ENCODE measurements at places on chromosomes 1 and 21. TPM values are rescaled to one million over a fixed set of nuclear protein-coding genes. Genes with fewer than 3 reads are reported as not detected.

- H3K36me3 ChIP-seq, result no peaks in the 10 kb centered on the region
- H3K4me3 ChIP-seq, result no peak overlapping the region
- no peak for DNase-seq
- no peaks in the 10 kb centered on the region for H3K27me3 ChIP-seq
These were observed 183.9 kb downstream of the C1orf94 start for GRCh38 chr1:34360574-34360973.

TFAP2E gene
- total RNA-seq, result not detected

DNA sequence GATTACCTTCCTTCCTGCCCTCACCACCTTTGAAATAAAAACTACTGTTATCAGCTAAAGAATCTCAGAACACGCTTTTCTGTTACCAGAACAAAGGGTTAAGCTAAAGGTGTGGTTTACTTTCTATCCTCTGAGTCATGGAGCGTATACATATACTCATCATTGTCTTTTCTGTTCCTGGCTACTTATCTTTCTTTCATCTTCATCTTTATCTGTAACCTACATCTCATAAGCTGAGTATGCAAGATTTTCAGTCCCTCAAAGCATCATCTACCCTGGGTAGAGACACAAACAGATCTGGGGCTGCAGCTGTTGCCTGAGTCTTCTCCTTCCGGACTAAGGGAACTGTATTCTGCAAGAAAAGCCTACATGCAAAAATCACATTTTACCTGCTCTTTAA is 75.6 kb downstream of the LMO4 start:
- no peaks in the 10 kb centered on the region for H3K27me3 ChIP-seq
- no peak overlapping the region for H3K4me3 ChIP-seq
- no peaks in the 10 kb centered on the region for H3K36me3 ChIP-seq

DNA sequence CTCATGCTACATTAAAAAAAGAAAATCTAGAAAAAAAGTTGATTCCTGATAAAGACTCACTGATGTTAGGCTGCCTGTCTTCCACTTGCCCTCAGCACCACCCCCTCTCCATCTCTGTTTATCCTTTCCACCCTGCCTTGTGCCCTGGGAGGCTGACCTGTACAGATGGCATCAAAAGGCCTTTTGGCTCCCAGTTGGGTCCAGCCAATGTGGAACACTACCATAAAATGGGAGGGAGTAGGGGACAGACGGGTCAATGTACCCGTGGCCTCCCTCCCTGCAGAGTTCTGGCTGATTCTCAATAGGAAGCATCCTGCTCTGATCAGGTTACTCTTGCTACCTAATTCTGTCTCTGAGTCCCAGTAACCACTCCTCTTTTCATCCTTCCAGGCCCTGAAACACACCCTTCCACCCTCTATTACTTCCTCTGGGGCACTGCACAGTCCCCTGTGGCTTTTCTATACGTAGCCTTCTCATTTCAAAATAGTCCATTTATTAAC is 300.0 kb downstream of the HHIPL2 start:
- H3K27ac ChIP-seq, result no peak overlapping the region
- no peak for DNase-seq
- no peak overlapping the region for H3K4me3 ChIP-seq
- no peaks in the 10 kb centered on the region for H3K36me3 ChIP-seq
- no peaks in the 10 kb centered on the region for H3K27me3 ChIP-seq

DNA sequence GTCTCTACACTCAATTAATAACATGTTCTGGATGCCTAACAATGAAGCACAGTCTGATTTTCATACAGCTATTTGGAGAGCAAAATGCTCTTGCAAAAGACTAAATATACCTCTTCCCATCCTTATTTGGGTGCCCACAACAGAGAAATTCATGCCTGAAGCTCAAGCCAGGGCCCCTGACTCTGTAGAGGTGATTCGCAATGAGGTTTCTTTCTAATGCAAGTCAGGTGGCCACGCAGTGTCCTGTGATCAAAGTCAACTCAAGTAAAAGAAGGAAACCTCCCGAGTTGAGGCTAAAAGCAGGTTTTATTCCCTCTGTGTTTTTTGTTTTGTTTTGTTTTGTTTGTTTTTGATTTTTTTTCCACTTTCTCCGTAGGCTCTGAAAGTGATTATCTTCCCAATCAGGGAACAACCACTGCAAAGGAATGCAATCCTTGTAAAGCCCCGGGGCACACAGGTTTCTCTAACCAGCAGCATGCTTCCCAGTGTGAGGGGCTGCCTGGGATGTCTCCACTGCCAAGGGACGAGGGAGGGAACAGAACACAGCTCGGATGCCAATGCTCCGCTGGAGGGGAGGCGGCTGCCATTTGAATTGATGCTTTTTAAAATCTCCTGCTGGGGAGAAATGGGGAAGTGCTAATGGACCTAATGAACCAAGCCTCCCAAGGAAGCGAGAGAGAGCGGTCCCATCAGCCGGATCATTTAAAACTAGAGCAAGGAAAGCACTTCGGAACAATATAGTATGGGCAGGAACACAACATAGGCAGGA is 73.8 kb upstream of the SSX2IP start:
- H3K27ac ChIP-seq, result no peak overlapping the region
- H3K27me3 ChIP-seq, result no peaks in the 10 kb centered on the region
- H3K4me1 ChIP-seq, result peaks cover 11% of the 10 kb centered on the region
- H3K36me3 ChIP-seq, result no peaks in the 10 kb centered on the region
- H3K4me3 ChIP-seq, result peak overlapping the region; percentile 1
- peak; percentile 65 for DNase-seq

DNA sequence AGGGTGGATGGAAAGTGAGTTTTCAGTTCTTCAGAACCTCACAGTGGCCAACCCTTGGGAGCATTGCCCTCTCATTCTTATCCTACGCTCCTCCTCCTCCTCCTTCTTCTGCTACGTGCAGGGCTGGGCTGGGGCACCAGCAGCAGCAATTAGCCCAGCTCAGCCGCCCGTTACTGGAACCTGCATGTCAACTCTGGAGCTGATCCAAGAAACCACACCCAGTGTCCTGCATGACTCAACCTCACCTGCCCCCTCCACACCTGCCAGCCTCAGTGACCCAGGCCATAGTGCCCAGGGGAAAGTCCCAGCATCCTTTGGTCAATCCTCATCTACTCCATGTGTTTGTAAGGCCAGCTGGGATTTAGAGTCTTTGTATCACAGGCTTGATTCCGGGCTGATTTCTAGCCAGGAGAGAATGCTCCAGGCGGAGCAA is 12.6 kb downstream of the ELF3 start:
- H3K4me3 ChIP-seq, result no peak overlapping the region
- no peak for DNase-seq
- no peaks in the 10 kb centered on the region for H3K36me3 ChIP-seq
- H3K27ac ChIP-seq, result no peak overlapping the region
- H3K4me1 ChIP-seq, result peaks cover 15% of the 10 kb centered on the region
- no peaks in the 10 kb centered on the region for H3K27me3 ChIP-seq

DNA sequence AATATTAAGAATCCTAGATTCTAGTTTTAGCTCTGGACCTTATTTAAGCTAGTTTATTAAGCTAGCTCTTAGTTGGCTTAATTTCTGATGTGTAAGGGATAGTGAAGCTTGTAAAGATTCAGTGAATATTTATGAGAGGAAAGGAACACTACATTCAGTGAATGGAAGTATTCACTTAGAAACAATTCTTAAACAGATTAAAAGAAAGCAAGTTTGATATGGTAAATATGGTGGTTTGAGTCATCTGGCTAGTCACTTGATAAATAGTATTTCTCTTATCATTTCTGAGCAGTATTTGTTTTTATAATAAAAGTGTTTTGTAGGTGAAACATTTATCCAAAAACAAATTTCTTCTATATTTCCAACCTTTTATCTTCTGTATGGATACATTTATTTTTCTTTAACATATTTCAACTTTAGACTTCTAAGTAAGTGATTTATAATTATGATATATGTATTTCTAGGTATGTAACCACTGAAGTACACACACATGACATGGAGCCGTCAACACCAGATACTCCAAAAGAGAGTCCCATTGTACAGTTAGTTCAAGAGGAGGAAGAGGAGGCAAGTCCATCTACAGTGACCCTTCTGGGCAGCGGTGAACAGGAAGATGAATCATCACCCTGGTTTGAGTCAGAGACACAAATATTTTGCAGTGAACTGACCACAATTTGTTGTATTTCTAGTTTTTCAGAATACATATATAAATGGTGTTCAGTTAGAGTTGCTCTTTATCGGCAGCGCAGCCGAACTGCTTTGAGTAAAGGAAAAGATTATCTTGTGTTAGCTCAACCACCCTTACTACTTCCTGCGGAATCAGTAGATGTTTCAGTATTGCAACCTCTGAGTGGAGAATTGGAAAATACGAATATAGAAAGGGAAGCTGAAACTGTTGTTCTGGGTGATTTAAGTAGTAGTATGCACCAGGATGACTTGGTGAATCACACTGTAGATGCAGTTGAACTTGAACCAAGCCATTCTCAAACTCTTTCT is 55.6 kb downstream of the SUCO start:
- no peak for DNase-seq
- H3K4me1 ChIP-seq, result no peaks in the 10 kb centered on the region
- no peak overlapping the region for H3K27ac ChIP-seq
- H3K36me3 ChIP-seq, result peaks cover 25% of the 10 kb centered on the region

DNA sequence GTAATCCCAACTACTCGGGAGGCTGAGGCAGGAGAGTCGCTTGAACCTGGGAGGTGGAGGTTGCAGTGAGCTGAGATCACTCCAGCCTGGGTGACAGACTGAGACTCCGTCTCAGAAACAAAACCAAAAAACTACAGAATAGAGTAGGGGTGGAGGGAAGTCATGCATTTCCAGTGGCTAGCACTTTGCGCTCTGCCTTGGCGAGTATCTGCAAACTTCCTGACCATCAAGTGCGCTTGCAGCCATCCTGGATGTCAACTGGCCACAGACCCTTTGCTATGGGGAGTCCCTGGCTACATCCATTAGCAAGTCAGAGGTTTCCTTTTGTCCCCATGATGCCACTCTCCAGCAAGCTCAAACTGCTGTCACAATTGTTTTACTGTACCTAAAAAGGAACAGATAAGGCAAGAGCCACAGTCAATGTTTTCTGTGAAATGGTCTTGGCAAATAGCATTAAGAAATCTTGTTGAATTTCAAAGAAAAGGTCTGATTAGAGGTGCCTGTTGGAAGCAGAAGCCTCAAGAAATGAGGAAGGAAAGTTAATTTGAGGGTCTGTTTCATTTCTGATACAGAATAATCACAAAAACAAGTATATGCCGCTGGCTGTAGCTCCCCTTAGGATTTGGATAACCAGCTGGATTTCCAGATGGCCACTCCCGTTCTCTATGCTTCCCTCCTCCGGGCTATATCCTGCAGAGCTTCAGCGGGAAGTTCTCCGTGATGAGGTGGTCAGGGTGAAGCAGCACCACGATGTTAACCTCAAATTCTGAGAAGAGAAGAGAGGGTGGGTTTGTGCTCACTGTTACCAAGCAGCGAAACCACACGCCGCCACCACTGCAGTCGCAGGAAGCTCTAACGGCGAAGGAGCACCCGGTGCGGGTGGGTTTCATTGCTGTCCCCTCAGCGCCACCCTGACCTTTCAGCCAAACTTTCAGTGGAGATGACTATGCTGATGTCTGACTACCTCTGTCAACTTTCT is 42.0 kb downstream of the VPS26C start:
- no peaks in the 10 kb centered on the region for H3K27me3 ChIP-seq
- H3K36me3 ChIP-seq, result no peaks in the 10 kb centered on the region
- no peak overlapping the region for H3K27ac ChIP-seq
- no peaks in the 10 kb centered on the region for H3K4me1 ChIP-seq
- H3K4me3 ChIP-seq, result no peak overlapping the region

GRCh38 chr1:218665221-218665620 is 320.1 kb downstream of the TGFB2 start:
- no peaks in the 10 kb centered on the region for H3K27me3 ChIP-seq
- H3K4me1 ChIP-seq, result no peaks in the 10 kb centered on the region
- DNase-seq, result no peak
- H3K36me3 ChIP-seq, result no peaks in the 10 kb centered on the region

DNA sequence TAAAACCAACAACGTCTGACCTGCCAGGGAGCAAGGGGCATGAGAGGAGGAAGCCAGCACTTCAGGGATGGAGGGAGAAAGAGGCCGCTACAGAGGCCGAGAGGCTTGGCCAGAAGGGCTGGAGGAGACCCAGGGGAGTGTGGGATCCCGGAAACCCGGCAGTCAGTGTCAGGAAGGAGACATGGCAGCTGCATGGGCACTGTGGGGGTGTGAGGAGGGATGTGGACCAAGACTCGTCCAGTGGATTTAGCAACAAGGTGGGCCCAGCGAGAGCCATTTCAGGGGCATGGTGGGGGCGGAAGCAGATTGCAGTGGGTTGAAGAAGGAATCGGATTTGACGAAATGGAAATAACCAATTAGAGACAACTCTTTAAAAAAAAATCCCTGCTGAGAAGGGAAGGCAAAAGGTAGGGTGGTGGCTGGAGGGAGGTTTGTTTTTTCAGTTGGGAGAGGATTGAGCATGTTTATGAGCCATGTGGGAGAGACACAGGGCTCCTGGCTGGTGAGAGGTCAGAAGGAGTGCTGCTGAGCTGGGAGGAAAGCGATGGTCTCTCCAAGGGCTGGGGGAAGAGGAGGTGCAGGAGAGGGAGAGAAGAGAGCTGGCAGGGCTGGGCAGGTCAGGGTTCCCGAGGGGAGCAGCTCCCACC is 4.4 kb downstream of the B4GALT2 start:
- no peaks in the 10 kb centered on the region for H3K36me3 ChIP-seq
- H3K27ac ChIP-seq, result no peak overlapping the region
- H3K27me3 ChIP-seq, result no peaks in the 10 kb centered on the region
- H3K4me3 ChIP-seq, result no peak overlapping the region

DNA sequence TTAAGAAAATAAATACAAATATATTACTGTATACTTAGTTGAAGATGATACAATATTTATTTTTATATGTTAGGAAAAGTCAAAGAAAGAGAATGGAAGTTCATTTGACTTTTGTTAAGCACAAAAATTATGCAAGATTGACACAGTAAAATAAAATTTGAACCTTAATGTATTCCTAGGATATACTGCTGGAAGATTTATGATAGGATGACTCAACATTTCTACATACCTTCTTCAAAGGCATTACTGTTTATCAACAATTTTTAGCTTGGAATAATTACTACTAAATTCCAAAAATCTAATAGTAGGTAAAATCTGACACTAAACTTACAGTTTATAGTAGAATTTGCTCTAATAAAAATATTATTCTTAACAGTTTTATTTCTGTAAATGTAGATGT is 257.3 kb upstream of the ADAMTS5 start:
- H3K27me3 ChIP-seq, result no peaks in the 10 kb centered on the region
- no peak overlapping the region for H3K4me3 ChIP-seq
- H3K27ac ChIP-seq, result no peak overlapping the region
- no peak for DNase-seq

- H3K27me3 ChIP-seq, result no peaks in the 10 kb centered on the region
- H3K4me1 ChIP-seq, result no peaks in the 10 kb centered on the region
- no peak overlapping the region for H3K27ac ChIP-seq
These were observed 1371.8 kb upstream of the PRMT6 start for GRCh38 chr1:105684714-105685113.

Measured in neural progenitor cell (in vitro differentiated cells).